ENCODE measurements at places on chromosomes 3 and 15.

DNA sequence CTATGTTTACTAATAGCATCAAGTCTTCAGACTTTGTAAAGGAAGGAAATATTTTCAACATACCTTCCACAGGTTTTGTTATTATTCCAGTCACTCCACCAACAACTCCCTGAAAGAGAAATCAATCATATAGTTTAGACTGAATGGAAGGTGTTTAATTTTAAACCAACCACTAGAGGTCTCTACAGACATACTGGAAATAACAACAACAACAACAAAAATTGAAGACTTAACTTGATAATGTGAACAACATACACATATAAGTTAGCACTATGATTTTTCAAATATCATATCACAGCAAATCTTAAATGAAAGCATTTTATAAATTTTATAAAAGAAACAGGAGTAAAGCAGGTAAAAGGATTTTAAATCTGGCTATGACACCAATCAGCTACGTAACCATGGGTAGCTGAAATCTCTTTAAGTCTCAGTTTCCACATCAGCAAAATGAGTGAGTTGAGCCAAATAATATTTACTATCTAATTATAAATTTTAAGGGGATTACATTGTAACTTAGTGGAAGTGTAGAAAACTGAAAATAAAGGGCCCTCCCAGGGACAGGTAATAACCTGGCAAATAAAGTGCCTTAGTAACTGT lies 188.2 kb downstream of the VPS13C start:
- DNase-seq, result no peak

DNA sequence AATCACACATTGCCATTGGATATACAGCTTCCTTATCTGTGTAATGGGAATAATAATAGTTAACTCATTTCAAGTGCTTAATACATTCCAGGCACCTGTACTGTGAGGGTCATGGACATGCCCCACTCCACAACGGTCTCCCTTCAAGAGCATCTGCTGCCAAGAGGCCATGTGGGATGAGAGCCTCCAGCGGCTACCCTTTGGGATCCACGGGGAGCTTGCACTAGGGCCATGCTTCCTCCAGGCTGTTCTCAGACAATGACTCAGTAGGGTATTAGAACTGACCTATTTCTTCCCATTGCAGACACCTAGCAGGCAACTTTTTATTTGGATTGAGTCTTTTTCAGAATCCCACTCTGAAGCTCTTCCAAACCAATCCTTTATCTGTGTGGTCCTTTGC lies 1078.9 kb downstream of the TUSC7 start:
- no peak for DNase-seq

DNA sequence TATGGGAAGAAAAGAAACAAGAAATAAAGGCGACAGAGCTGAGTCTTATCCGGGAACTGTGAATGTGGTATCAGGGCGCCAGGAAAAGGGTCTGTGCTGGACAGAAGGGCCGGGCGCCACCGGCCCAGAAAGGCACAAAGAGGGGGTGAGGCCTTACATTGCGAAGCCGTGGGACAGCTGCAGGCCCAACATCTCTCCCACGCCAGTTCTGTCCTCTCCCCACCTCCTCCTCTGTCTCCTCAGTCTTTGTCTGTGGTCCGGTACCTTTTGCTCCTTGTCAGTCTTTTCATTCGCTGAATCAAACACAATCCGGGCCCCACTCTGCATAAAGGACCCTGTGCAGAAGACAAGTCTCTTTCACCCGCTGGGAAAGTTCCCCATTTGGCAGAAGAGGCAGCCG lies 81.8 kb downstream of the LRIG1 start:
- no peak for DNase-seq

DNA sequence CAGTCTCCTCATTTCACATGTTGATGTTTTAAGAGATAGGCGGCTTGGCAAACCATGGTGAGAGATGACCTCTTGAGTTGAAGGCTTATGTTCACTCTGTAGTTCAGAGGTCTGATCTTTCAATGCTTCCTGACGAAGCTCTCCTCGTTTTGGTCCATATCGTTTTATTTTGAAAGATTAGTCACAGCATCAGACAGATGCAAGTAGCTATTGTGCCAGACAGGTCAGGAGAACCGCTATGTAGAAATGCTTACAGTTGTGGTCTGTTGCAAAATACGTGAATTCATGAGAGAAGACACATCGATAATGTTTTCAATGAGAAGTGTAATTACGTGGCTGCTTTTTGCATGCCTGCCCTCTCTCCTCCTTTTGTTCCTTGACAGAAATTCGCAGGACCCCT lies 47.5 kb downstream of the CHL1 start:
- no peak for DNase-seq

GRCh38 chr3:156793851-156794250 lies 32.3 kb upstream of the LEKR1 start:
- no peak for DNase-seq

DNA sequence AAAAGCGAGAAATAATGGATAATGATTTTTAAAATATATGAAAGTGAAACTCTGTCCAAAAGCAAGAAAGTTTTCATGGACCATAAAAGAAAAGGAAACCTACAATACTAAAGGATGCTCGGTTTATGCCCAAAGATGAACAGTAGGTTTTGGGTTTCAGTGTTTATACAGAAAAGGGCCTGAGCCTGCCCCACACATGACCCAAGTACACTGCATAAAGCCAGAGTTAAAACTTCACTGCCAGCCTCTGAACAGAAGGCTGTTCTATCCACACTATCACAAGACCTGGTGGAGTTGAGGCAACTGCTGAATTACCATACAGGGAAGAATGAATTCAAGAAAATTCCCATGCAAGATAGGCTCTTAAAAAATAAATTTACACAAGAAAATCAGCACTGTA lies 165.2 kb downstream of the MECOM start:
- no peak for DNase-seq

- DNase-seq, result no peak
Observed at GRCh38 chr15:63250312-63250965, 27.0 kb upstream of the APH1B start.

- no peak for DNase-seq
Observed at GRCh38 chr3:17874636-17875035, 132.2 kb upstream of the TBC1D5 start.

DNA sequence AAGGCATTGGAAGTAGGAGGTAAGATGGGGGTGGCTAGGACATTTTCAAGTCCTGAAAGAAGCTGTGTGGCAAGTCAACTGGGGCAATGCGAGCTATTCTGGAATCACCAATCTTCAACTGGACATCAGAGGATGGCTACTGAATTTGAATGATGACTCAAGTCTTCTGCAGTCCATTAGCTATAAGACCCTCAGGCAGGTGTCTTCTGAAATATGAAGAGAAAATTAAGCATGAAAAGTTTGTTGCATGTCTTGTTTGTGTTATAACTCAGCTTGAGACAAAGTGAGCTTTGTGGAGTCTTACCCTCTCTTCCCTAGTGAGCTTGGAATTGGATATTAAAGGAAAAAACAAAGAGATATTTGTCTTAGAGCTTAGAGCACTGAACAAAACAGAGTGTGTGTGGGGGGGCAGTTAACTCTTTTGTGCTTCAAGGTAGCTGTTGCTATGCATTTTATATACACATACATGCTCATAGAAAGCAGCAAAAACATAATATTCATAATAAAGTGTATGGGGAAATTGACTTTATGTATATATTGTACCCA lies 979.1 kb downstream of the MCTP2 start:
- DNase-seq, result no peak

- no peak for DNase-seq
Observed at GRCh38 chr15:30962079-30962478, 29.3 kb downstream of the MTMR10 start.

All from stimulated activated CD8-positive, alpha-beta memory T cell treated with anti-CD3 and anti-CD28 coated beads, Interleukin-7, amount 100 ng/mL, for 1 hour (primary cell).